Breast epithelium (tissue), 4 donors: ENCODE measurements at places on chromosomes 2 and 18.
A peak's percentile ranks its signal among the peaks of the same experiment; 100 is the strongest.

GRCh38 chr2:170291474-170291873, 113.5 kb downstream of the MYO3B start:
- no peak for DNase-seq

DNA sequence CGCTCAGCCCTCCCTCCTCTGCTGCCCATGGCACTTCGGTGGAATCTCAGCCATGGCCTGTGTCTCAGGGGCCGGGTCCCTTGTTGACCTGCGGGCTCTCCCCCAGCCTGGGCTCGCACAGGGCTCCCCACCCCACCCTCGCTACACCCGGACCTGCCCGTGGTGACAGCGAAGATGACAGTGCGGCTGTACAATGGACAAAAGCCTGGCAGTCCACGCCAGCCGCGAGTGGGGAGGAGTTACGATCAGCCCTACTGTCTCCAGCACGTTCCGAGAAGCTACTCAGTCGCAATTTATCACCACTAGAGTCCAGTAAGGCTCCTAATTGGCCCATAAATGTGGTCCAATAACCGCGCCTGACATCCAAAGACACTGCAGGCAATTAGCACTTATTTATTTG, 31.6 kb downstream of the GBX2 start:
- no peak for DNase-seq

- DNase-seq: no peak
Measured at GRCh38 chr2:29206941-29207340, 91.7 kb downstream of the CLIP4 start.

DNA sequence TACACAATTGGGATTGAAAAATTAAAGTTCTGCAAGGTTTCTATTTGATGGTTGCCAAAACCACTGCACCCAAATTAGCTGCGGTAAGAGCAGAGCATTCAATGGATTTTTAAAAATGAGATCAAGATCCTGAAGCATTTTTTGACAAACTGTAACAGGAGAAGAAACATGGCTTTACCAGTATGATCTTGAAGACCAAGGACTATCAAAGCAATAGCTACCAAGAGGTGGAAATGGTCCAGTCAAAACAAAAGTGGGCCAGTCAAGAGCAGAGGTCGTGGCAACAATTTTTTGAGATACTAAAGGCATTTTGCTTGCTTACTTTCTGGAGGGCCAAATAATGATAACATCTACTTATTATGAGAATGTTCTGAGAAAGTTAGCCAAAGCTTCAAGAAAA, 186.8 kb downstream of the RDH14 start:
- DNase-seq: no peak

DNA sequence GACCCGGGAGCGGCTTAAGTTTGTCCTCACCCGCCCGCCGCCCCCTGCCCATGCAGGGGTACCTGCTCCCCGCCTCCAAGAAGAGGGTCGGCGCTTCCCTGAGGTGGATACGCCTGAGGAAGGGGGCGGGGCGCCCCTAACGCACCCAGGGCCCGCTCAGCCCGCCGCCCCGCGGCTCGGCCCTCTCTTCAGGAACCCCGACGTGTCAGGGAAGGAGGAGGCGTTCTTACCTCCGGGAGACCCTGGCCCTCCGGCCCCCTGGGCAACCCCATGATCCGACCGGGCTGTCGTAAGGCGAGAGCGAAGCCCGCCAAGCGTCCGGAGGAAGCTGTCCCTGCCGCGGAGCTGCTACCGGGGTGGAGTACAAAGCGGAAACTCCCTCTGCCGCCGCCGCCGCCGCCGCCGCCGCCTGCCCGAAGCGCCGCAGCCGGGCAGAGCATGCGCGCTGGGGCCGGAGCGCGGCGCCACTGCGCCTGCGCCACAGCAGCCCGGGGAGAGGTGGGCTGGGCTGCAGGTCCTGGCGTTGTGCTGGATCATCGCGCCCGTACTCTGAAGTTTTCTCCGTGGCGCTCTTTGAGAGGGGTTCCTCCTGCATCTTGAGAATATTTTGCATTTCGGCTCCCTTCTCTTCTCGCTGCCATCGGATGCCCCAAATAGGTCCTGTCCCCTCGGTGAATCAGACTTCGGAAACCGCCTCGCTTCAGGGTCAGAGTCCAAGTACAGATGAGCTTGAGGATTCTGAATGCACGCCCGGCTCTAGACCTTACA, at the start of gene CCDC93:
CCDC93 (minus strand) TSS at position 347 of the 768 bp plus-strand sequence; CDS start at position 272, 75 bp downstream.
- DNase-seq: peak; percentile 76

DNA sequence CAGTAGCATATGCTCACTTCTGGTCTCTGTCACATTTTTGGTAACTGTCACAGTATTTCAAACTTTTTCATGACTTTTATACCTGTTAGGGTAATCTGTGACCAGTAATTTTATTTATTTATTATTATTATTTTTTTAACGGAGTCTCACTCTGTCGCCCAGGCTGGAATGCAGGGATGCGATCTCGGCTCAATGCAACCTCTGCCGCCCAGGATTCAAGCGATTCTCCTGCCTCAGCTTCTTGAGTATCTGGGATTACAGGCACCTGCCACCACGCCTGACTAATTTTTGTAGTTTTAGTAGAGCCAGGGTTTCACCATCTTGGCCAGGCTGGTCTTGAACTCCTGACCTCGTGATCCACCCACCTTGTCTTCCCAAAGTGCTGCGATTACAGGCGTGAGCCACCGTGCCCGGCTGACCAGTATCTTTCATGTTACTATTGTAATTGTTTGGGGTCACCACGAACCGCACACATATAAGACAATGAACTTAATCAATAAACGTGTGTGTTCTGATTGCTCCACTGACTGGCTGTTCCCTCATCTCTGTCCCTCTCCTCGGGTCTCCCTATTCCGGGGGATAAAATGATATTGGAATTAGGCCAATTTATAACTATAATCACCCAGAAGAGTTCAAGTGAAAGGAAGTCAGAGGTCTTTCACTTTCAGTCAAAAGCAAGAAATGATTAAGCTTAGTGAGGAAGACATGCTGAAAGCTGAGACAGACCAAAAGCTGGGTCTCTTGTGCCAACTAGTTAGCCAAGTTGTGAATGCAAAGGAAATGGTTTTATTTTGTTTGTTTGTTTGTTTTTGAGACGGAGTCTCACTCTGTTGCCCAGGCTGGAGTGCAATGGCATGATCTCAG, 22.9 kb downstream of the TGIF1 start:
- no peak for DNase-seq
